HS-27A (cell line): ENCODE measurements at places on chromosomes 2 and 18.

- no peak for DNase-seq
Measured at GRCh38 chr18:2513616-2514015, 57.7 kb downstream of the METTL4 start.

GRCh38 chr2:219688560-219689445 lies 61.4 kb downstream of the SLC4A3 start:
- DNase-seq = peak; percentile 91

GRCh38 chr18:13137670-13138419 lies 80.7 kb upstream of the LDLRAD4 start:
- no peak for DNase-seq

GRCh38 chr2:20027705-20028434 lies 15.4 kb upstream of the MATN3 start:
- DNase-seq = no peak

- no peak for DNase-seq
Measured at GRCh38 chr2:35035883-35036282, 1319.7 kb upstream of the CRIM1 start.

DNA sequence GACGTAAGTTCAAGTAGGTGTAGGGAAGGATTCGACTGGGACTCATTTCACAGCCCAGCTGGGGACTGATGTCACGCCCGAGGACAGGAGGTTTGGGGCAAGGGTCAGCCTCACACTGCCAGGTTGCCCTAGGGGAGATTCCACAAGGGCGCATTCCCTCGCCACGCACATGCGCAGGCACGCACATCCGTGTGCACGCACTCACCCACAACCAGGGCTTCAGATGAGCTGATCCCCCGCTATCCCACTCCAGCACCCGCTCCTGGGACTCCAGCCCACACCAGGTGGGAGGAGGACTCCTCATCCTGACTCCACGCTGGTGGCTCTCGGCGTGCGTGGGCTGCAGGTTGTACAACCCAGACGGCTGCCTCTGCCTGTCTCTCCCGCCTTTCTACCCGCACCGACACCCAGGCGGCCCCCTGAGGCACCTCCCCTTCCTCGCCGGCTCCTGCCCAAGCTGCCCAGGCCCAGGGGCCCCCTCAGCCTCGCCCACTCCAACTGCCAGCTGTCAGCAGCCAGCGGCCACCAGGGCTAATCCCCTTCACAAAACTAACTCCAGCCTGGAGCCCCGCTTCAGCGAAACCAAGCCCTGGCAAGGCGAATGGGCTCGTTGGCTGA lies 47.8 kb upstream of the FOSL2 start:
- DNase-seq = no peak

DNA sequence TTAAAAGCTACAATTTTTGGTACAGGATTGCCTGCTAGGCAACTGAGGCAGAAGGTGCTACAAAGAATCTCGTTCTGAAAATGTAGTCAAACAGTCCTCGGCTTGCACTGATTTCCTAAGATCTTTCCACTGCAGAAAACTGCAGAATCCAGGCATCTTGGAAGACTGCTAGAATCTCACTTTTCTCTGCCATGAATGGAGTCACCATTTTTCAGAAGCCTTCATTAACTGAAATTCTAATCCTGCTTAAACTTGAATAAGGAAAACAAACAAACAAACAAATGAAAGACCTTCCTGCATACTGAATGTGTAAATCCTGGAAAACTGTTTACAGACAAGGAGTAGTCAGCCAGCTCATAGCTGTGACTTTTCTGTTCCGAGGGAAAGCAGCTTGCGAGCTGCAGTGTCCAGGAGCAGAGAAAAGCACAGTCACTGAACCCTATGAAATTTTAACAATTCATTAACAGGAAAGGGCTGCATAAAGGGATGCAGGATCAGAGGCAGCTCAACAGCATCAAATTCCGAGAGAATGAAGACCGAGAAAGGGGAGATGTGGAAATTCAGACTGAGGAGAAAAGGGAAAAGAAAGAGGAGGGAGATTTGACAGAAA lies 210.5 kb upstream of the PIK3C3 start:
- DNase-seq = no peak

DNA sequence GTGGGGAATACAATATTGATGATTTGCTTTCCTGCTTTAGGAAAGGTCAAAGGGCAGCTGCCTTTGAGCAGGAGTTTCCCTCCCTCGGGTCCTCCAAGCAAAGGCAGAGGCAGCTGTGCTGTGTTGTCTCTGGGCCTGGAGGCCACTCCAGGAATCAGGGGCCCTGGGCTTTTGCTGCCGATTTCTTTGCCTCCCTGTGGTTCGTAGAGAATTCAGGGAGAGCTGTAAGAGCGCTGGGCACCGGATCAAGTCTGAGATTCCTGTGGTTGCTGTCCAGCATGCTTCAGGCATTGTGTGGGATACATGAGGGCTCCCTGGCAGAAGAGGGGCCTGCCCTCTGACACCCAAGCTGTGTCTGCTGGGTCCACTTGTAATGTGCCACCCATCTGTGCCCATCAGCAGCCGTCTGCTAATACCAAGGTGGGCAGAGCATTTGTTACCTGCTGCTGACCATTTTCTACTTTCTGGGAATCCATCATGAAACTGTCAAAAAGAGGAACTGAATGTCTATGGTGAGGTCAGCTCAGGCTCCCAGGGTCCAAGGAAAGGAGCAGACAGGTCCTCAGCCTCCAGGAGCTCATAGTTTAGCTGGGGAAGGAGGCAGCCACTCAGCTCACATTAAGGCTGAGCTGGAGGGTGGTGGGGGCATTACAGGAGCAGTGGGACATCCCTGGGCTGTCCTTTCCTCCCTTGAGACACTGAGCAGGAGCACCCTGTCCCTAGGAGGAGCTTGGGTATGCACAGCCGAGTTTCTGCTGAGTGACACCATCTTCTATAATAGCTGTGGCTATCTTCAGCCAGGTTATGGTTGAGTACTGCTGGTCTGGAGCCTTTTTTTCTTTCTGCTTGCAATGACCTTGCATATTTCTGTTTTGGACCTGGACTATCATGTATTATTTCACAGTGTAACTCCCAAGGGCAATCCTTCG lies 68.5 kb downstream of the CTIF start:
- DNase-seq = no peak

GRCh38 chr18:36467614-36468013 lies 170.1 kb downstream of the FHOD3 start:
- no peak for DNase-seq

GRCh38 chr2:99765731-99766318 lies 276.0 kb upstream of the REV1 start:
- no peak for DNase-seq

DNA sequence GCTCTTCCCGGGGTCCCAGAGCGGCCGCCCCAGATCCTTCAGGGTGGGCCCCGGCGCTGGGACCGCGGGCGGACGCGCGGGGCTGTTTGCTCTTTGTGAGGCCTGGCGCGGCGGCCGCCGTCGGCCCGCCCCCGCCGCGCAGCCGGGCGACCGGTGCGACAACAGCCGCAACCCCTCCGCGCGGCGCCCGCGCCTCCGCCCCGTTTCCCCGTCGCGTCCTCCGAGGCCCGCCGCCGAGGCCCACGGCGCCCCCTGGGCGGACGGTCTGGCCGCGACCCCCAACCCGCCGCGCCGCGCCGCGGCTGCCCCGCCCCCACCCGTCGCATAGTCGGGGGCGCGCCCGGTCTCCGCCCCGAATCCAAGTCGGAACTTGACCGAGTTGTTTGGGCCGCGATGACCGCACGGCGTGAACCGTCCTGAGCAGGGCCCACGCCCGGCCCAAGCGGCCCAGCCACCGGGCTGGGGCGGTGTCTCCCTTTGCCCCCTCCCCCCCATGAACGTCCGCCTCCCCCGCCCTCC lies 448 bp downstream of the YPEL5 start:
- DNase-seq = no peak

- no peak for DNase-seq
Measured at GRCh38 chr2:226396541-226396940, 403.1 kb downstream of the IRS1 start.

- DNase-seq = no peak
Measured at GRCh38 chr2:177313162-177313781, 48.7 kb upstream of the NFE2L2 start.

GRCh38 chr2:240360645-240361475 lies 74.6 kb upstream of the GPC1 start:
- no peak for DNase-seq
